ENCODE measurements at places on chromosomes 1 and 21.

GRCh38 chr21:38264571-38264970 is 7.8 kb downstream of the KCNJ15 start:
- no peak for DNase-seq

DNA sequence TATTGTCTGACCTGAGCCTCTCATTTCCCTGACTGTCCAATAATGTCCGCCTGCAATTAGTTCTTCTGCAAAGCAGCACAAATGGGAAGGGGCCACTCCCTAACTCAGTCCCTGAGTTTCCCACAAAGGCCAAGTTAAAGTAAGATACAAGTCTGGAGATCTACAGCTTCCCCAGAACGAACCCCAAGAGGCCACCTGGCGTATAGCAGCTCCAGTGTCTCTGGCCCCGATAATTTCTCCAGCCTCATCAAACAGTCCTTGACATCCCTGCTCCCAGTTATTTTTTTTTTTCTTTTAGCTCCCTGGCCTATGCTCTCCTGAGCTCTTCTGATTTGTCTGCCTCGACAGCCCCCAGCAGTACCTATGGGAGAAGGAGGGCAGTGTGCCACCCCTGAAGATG is 8.1 kb upstream of the ACKR1 start:
- DNase-seq = no peak

- no peak for DNase-seq
These were observed 12.8 kb upstream of the RBP7 start for GRCh38 chr1:9984253-9984652.

GRCh38 chr1:154416471-154417337 is 11.6 kb downstream of the IL6R start:
- no peak for DNase-seq

DNA sequence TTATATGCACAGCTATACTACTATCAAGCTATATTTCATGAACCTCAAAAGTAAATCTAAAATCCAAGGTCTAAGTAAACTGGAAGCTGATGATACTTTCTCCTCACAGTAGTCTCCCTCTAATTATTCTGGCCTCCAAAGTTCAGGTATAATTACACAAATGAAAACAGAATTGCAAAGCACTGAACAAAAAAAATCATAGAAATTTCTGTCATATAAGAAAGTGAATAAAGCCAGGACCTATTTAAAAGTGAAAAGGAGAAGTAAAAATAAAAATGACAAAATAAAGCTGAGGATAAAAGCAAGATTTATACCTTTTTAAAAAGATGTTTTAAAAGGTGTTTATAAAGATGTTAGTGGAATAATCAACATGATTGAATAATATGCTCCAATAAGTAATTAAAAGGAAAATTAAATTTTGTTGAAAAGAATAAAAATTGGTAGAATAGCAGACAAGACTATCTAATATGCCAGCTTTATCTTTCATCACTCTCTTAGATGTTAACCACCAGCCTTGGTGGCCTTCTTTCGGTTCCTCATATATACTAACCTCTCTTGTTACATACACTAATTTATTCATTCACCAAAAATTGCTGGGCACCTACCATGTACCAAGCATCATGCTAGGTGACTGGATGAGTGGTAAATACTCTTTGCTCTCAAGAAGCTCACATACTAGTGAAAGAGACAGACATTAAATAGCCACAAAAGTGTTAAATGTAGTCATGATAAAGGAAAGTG is 25.1 kb downstream of the SHCBP1L start:
- DNase-seq = no peak

GRCh38 chr21:36518883-36519492 is 39.1 kb upstream of the CLDN14 start:
- peak; percentile 31 for DNase-seq

GRCh38 chr1:6171548-6172124 is 8.5 kb downstream of the CHD5 start:
- DNase-seq = no peak

DNA sequence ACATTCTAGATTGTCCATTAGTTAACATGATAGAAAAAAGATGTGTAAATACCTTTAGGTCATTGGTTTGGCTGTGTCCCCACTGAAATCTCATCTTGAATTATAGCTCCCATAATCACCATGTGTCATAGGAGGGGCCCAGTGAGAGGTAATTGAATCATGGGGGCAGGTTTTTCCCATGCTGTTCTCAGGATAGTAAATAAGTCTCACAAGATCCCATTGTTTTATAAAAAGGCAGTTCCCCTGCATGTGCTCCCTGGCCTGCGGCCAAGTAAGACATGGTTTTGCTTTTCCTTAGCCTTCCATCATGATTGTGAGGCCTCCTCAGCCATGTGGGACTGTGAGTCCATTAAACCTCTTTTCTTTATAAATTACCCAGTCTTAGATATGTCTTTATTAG is 32.5 kb upstream of the SLC44A5 start:
- DNase-seq = no peak

DNA sequence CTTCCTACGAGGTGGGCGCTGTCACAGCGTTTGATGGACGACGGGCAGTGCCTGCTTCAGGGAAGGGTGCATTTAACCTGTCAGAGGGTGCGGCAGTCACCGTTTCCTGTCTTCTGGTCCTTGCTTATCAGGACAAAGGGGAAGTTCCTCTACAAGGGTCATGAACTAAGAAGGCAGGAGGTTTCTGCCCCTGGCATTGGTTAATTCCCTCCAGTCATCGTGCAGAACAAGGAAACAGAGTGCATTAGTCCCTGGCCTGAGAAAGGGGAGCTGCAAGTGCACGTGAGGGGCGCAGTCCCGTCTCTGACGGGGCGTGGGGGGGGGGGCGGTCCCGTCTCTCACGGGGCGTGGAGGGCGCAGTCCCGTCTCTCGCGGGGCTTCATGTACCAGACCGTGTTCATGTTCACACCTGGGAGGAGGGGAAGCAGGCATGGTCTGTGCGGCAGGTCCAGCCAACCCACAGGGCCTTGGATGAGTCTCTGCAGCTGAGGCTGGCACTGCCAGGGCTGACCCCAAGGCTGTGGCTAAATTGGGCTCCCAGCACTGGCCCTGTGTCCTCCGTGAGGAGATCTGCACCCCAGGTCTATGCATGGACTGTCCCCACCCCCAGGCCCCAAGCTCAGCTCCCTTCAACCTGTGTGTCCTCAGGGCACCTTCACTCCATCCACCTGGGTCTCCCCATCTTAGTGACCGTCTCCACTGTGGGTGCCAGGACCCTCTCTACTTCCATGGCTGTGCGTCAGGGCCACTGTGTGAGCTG is 89.2 kb upstream of the COL6A1 start:
- DNase-seq = peak; percentile 12

DNA sequence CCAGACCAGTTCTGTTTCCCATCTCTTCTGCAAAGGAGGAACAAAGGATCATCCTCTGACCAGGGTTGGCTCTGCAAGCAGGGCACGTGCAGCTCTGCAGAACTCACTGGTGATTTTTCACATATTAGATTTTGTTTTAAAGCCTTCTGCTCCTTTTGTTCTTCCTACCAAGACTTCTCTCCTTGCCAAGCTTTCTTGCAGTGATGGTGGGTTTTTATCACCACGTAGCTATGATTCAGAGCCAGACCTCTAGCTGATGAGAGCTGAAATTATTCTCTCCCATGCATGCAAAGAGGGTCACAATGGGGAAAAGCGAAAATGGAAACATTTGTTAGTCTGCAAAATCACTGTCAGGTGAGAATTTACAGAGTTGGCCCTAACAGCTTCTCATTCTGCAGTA is 225.2 kb downstream of the KCNH1 start:
- DNase-seq = no peak

GRCh38 chr1:161119092-161119903 is 1.4 kb downstream of the NIT1 start:
- DNase-seq = peak; percentile 63

DNA sequence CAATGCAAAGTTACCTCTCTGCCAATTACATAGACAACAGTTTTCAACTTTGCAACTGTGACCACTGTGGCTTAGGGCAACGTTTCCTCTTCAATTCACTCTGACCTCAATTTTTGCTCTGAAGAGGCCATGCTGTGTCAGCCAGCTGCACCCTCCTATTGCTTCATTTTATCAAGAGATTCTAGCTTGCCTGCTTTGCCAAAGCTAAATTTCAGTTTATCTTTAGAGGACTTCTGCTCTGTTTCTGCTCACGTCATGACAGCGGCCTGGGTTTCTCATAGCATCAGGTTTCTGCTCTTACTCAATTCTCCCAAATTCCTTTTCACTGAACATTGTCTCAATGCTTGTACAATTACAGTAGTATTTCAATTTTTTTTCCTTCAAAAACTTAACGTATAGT is 154.6 kb downstream of the PLA2G4A start:
- no peak for DNase-seq

- no peak for DNase-seq
These were observed 32.6 kb upstream of the FMO2 start for GRCh38 chr1:171152549-171152948.

- no peak for DNase-seq
These were observed 88.5 kb upstream of the VCAM1 start for GRCh38 chr1:100631015-100631551.

GRCh38 chr1:154845174-154845573 is 24.9 kb downstream of the KCNN3 start:
- no peak for DNase-seq

DNA sequence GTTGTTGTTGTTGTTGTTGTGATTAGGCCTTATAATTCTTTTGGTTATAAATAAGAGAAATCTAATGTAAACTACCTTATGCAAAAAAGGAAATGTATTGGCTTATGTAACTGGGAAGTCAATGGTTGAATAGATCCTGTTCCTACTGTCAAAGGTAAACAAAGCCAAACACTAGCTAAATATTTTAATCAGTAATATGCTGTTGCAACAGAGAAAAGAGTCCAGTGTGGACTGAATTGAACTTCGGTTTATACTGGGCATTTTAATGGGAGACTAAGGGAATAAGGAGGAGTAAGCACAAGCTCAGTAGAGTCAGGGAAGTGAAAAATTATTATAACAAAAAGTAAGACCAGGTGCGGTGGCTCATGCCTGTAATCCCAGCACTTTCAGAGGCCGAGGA is 15.4 kb downstream of the MSH4 start:
- DNase-seq = no peak

DNA sequence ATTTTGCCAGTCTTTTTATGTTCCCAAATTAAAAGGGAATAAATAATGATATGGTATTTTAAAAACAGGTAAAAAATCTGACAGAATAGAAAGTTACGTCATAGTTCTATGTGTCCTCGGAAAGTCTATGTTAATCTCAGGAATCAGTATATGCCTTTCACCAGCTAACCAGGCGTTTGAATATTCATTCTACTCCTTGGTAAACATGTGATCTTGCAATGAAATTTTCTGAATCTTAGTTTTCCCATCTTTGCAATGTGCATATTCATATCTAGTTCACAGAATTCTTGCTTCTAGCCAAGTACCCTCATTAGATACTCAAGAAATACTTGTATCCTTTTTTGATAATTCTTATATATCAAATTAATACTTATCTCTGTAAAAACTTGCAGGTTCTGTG is 179.4 kb downstream of the ZP4 start:
- no peak for DNase-seq

DNA sequence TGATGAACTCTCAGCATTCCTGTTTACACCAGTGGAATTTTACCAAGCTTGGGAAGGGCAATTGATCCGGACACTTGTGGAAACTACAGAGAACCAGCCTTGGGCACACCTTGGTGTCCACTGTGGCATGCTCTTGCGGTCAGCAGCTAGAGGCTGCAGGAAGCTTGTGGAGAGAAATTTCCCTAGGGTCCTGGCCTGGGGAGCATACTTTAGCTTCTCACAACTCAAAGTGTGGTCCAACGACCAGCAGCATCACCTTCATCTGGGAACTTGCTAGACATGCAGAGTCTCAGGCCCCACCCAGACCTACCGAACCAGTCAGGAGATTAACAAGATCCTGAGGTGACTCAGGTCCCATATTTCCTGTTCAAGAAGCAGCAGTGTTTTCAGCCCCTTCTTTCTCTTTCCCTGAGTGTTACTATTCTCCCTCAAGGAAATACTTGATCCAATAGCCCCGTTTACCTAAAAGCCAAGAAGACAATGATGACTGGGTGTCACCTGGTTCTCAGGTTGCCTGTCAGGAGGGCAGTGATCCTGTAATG is 55.7 kb upstream of the KCNE2 start:
- DNase-seq = no peak

GRCh38 chr1:15347182-15347581 is 62.5 kb upstream of the EFHD2 start:
- DNase-seq = peak; percentile 73

DNA sequence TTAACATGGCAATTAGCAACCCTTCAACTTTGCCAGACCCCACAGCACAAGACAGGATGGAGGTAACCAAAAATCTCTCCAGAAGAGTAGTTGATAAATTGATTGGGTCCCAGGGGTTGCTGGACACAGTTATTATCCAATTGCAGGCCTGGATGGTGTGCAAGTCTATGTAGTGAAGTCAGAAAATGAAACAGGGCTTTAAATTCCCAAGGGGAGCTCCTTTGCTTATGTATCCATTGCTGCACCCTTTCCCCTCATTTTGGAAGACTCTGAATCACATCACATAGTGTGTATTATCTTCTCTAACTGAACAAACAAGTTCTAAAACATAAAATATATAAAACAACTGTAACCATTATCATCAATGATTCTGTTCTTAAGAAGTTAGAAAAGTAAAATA is 550.2 kb downstream of the LMO4 start:
- DNase-seq = no peak

- DNase-seq = no peak
These were observed 74.1 kb upstream of the CNIH3 start for GRCh38 chr1:224541901-224542630.

GRCh38 chr1:94807742-94808491 is 12.2 kb upstream of the SLC44A3 start:
- no peak for DNase-seq

DNA sequence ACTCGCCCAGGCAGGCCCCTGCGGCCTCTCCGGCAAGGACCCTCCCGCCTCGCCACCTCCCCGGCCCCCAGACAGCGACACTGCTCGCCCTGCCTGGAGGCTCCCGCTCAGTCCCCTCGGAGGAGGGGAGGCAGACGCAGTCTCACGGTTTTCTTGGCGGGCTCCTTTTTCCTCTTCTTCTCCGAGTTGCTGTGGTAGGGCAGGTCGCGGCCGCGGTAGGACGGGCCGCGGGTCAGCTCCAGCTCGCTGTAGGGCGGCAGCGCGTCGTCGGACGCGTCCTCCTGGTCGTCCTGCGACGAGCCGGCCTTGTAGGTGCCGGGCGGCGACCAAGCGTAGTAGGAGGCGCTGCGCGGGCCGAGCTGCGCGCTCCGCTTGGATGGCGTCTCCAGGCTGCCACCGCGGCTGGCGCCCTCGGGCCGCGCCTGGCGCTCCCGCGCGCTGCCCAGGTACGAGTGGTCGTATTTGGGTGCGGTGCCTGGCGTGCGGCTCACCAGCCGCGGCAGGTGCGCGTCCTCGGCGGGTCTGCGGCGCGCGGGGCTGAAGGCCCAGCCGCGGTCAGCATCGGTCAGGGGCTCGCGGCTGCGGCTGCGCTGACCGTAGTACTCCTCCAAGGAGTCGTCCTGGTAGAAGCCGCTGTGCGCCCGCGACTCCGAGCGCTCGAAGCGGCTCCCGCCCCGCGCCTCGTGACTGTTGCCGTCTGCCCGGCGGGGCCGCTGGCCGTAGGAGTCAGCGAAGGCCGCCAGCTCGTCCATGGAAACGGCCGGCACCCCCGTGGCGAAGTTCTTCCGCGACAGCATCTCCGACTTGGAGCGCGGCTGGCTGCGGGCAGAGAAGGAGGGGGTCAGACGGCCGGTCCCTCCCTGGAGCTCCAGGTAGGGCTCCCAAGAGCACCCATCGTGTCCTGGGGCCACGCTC is 44.8 kb upstream of the TADA1 start:
- DNase-seq = no peak

GRCh38 chr1:55696181-55696754 is 481.1 kb upstream of the USP24 start:
- DNase-seq = no peak

GRCh38 chr1:1684031-1684681 is 8.4 kb downstream of the SLC35E2B start:
- DNase-seq = no peak
